Frontal cortex (tissue), 4 donors: ENCODE measurements at places on chromosomes 4 and X.
A peak's percentile ranks its signal among the peaks of the same experiment; 100 is the strongest.

DNA sequence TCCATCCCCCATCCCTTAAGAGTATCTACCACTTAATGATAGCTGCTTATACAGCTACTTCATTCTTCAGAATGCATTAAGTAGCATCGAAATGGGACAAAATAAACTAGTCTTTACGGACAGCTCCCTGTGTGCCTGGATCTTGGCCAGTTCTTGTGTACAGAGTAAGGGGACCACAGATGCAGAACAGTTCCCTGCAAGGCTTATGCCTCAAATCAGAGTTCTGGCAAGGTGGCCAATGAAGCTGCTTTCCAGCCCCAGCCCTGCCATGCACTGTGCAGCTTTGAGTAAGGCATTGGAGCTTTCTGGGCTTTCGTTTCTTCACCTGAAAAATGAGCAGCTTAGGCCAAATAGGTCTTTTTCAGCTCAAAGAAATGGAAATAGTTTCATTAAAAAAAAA lies 14.2 kb downstream of the CLNK start:
- no peak for DNase-seq

DNA sequence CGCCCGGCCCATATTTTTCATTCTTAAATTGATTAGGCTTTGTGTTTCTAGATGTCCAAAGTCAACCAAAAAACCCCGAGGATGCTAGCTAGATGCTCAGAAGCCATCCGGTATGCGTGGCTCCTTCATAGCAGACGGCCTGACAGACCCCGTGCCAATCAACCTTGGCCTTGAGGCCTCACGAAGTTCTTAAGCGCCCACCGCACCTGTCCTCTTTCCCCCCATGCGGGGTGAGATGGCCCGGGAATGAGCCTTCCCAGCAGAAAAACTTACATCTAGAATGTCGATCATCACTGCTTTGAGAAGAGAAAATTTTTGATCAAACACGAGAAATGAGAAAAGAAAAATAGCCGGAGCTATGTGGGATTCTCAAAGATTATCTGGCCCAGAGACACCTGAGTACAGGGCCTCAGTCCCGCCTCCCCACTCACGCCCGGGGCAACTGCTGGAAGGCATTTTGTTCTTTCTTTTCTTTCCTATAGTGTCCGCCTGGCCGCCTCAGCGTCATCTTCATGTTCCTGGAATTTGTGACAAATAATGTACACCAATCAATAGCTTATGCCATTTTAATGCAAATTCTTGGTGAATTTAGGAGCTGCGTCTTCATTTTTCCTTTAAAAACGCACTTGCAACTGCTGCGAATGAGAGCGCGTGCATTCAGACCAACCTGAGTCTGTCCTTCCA lies 1.6 kb upstream of the NAT8L start:
- DNase-seq, result no peak

GRCh38 chr4:3833326-3833989 lies 67.3 kb downstream of the ADRA2C start:
- DNase-seq, result no peak

DNA sequence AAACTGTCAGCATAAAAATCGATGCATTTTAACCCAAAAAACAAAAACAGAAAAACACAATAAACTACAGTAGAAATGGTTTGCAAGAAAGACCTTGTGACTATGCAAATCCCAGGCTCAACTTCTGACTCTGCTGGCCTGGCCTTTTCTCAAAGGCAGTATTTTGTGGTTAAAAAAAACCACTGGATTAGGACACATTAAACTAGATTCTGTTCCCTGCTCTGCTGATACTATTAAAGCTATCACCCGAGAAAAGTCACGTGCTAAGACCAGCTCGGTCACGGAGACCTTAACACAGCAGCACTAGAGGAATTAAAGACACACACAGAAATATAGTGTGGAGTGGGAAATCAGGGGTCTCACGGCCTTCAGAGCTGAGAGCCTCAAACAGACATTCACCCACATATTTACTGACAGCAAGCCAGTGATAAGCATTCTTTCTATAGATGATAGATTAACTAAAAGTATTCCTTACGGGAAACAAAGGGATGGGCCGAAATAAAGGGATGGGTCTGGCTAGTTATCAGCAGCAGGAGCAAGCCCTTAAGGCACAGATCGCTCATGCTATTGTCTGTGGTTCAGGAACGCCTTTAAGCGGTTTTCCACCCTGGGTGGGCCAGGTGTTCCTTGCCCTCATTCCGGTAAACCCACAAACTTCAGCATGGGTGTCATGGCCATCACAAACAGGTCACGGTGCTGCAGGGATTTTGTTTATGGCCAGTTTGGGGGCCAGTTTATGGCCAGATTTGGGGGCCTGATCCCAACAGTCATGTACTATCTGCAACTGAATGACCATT lies 16.1 kb downstream of the CBR4 start:
- no peak for DNase-seq

DNA sequence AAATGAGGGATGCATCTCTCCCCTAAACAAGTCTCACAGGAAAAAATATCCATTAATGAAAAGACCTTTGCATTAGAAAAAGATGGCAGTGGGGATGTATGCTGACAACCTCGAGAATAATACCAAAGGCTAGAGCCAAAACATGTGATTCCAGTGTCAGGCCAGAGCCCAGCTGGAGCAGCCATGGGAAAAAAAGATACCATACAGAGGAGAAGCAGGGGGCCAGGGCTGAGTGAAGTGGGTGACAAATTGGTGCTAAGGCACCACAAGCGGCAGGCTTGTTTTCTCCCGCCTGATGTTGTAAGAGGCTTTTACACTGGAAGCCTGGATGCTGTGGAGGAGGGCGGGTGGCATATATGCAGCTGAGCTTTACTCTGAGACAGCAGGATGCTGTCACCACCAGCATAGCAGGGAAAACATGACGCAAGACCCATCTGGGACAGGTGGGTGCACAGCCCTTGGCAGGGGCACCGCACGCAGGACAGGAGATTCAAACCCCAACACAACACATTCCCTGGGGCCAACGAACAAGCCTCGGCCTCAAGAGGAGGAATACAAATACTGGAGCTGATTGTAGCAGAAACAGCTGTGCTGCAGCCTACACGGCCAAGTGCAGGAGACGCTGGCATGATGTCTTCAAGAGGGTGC lies 91.9 kb downstream of the TSPAN5 start:
- no peak for DNase-seq

GRCh38 chr4:67603310-67604028 lies 44.9 kb downstream of the STAP1 start:
- no peak for DNase-seq

- DNase-seq, result no peak
These were observed 332.9 kb upstream of the PITX2 start for GRCh38 chr4:110955748-110956147.

DNA sequence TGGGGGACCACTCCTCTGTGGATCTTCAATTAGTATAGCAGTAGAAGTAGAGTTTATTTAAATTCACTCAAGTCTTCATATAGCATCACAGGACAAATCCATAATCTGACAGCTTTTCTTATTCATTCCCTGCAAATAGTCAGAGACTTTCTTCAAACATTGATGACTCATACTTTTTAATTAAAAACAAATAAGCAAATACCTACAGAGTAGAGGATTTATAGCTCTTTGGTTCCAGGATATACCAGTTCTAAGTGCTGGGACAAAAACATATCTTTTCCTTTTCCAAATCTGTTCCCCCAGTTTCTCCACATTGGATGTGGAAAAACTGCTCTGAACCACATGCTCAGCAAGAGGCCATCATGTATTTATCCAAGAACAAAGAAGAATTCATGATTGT lies 24.1 kb downstream of the EMCN start:
- DNase-seq, result no peak

GRCh38 chr4:36244257-36245082 lies at the start of gene ARAP2:
Gene ARAP2, minus strand, starts transcription at chr4:36244514. Its CDS starts 15,028 bp downstream, at chr4:36229486.
- DNase-seq, result peak; percentile 74

- DNase-seq, result no peak
These were observed 51.0 kb upstream of the TFDP3 start for GRCh38 chrX:133269168-133269567.

DNA sequence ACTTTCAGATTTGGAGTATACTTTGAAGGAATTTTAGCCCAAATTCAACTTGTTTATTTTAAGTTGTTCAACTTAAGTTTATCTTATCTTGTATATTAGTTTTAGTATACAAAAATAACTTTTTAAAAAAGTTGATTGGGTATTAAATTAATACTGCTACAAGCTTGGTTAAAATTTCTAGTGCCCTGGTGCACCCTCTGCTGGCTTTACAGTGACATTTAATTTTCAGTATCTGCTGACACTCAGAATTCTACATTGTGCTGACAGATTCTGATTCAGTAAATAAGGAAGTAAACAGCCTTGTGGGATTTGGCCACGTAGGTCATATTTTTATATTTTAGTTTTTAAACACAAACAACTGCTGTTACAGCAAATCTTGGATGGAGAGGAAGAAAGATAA lies 2.9 kb downstream of the EDA start:
- DNase-seq, result peak; percentile 7

DNA sequence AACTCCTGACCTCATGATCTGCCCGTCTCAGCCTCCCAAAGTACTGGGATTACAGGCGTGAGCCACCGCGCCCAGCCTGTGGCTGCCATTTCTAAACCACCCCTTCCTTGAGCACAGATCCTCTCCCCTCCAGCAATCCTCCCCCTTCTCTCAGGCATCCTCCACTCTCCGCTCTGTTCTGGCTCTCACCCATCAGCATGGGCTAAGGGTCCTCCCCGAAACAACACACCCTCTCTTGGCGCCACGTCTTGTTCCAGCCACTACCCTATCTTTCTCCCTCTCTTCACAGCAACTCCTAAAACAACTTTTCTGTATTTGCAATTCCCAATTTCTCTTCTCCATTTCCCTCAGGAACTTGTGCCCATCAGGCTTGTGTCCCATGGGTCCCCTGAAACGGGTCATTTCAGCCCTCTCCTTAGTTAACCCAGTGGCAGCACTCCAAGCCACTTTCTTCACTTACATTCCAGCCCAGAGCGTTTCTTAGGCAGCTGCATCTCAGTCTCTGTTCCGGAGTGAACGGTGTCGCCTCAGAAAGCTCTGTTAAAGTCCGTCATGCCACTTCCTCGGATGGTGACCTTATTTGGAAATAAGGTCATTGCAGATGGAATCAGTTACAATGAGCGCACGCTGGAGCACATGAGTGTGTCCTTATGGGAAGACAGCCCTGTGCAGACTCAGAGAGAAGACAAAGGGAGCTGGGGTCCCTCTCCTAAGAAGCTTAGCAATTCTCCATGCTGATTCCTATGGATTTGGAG lies 28.3 kb upstream of the CLDN24 start:
- no peak for DNase-seq

DNA sequence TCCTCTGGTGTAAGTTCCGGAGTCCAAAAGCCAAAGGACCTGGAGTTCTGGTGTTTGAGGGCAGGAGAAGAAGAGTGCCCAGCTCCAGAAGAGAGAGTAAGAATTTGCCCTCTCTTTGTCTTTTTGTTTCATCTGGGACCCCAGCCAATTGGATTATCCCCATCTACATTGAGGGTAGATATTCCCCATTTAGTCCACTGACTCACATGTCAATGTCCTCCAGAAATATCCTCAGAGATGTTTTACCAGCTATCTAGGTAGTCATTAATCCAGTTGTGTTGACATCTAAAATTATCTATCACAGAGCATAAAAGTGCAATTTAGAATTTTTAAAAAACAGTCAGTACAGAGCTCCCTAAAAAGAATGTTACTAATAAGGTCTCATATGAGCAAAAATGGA lies 132.9 kb upstream of the TMEM47 start:
- DNase-seq, result no peak

GRCh38 chr4:164904336-164904735 lies 27.4 kb downstream of the APELA start:
- no peak for DNase-seq

- no peak for DNase-seq
These were observed 48.7 kb downstream of the CLOCK start for GRCh38 chr4:55498051-55498450.

DNA sequence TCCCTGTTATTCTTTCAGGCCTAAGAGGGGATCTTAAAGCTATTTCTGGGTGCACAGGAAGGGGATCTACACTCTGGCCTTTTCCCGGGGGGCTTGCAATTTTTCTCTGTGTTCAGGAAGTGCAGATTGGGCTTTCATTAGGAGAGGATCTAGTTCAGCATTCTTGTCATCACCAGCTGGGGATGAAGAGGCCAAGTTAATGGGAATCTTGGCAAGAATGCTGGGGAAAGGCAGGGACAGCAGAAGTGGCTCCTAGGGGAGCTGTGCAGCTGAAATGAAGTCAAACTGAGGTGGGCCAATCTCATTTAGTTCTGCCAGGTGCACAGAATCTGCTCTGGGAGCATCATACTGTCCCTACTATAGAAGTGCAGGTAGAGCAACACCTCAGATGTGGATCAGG lies 40.9 kb upstream of the ESX1 start:
- no peak for DNase-seq

GRCh38 chrX:115378471-115378870 lies 89.0 kb downstream of the LUZP4 start:
- no peak for DNase-seq

DNA sequence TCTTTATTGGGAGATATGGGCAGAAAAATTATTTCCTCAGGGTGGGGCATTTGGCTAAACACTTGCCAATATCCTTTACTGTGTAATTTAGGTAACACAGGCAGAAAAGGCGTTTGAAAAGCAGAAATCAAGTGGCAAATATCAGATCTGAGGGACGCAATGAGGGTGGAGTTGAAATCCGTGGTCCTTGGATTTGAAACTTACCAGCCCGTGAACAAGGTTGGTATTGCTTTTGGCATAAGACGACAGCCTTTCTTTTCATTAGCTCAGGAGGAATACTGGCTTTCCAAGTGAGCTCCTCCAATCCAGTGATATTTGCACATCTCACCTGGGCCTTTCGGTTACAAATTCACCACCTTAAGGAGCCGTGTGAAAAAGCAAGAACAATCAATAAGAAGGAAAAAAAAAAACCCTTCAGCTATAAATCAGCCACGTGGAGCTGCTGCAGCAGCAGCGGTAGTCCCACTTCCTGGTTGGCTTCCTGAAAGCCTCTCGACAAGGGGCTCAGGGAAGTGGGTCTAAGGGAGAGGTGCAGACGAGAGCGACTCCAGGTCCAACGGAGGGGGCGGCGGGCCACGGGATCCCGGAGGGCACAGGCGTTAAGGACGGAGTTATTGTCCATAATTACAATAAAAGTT lies 734 bp upstream of the GALNT7 start:
- DNase-seq, result no peak
